ENCODE measurements at places on chromosomes 16 and 17.
A peak's percentile ranks its signal among the peaks of the same experiment; 100 is the strongest.

GRCh38 chr17:41178341-41178740, 320 bp upstream of the KRTAP4-2 start:
- no peak for DNase-seq

DNA sequence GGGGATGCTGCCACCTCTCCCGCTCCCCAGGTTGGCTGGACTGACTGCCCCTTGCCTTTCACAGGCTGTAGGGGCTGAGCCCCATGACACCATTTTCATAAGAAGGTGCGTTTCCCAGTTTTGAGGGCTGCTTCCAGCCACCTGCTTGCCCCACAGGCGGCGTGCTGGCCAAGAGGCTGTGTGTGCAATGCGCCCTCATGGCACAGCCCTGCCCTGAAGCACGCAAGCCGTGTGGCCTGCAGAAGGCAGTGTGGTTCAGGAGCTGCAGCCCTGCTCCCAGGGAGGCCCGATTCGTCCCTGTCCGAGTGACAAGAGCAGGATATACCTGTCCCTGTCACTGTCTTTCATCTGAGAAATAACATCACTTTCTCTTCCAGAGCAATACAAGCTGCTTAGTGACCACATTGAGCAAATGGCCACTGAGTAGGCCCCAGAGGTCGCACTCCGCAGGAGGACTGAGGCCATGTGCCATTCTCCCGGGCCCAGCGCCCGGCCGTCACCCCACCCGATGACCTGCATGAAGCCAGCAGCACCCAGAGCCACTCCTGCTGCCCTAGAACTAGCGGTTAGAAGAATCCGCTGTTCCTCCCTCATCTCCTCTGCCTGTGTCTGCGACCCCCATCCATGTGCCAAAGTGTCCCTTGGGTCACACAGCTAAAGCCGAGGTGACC, 24.2 kb downstream of the CIBAR2 start:
- DNase-seq: no peak

DNA sequence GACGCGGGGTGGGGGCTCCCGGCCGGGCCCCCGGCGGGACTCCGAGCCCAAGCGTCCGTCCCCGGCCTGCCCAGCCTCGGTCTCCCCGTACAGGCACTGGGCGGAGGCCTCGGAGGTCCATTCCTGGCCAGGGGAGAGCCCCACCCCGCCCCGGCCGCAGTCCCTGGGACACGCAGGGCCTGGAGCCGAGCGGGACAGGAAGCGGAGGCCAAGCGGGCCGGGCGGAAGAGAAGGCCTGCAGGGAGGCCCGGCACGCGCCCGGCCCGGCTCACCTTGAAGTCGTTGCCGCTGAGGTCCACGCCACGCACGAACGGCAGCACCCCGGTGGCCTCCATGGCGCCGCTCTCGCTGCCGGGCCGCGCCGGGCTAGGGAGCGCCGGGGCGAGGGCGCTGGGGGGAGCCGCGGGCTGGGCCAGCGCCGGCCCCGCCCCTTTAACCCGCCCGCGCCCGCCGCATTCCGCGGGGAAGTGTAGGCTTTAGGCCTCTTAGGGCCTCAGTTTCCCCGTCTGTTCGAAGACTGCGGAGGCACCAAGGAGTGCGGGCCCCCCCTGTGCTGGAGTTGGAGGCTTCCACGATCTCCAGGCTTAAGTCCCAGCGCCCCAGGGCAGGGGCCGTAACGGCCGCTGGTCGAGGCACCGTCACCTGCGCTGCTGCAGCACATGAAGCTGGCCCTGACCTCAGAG, at the start of gene FLII:
Gene FLII (minus strand): TSS at position 383 of the 683 bp plus-strand sequence. CDS start 48 bp downstream, at position 335.
- no peak for DNase-seq

DNA sequence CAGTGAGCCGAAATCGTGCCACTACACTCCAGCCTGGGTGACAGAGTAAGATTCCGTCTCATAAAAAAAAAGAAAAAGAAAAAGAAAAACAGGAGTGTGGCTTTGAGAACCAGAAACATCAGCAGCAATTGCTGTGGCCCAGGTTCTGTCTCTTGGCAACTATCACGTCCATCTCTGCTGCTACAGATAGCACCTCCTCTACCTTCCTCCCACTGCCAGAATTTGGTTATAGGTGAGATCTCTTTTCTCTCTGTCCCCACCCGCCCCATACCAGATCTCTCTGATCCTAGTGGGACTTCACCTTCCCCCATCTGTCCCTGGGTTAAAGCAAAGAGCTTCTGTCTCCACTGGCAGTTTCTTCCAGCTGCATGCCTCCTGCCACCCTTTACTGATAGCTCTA, 3.1 kb downstream of the TLCD2 start:
- DNase-seq: no peak

GRCh38 chr16:27779641-27780164, 229.8 kb downstream of the KATNIP start:
- no peak for DNase-seq

DNA sequence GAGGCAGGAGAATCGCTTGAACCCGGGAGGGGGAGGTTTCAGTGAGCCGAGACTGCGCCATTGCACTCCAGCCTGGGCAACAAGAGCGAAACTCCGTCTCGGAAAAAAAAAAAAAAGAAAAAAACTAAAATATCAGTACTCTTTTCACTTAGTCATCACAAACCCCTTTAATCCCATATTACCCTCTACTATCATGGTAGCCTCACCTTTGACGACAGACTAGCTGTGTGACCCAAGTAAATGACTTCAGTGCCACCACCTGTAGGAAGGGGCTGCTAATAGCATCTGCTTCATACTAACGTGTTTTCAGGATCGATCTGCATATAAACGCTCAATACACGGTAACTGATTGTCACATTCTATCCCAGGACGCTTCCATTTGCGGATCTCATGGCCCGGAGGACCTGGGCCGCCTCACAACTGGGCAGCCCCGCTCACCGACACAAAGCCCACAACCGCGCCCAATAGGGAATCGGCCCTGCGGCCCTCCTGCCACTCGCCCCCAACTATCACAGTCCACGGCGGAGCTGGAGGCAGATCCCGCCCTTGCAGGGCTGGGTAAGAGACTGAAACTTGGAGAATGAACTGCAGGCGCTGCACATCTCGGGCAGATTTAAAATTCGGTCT, 1.1 kb upstream of the ZNF263 start:
- DNase-seq: peak; percentile 76

GRCh38 chr17:81380131-81380530, 15.1 kb upstream of the BAHCC1 start:
- DNase-seq: no peak

- no peak for DNase-seq
Measured at GRCh38 chr16:28511031-28511430, 4.4 kb upstream of the IL27 start.

DNA sequence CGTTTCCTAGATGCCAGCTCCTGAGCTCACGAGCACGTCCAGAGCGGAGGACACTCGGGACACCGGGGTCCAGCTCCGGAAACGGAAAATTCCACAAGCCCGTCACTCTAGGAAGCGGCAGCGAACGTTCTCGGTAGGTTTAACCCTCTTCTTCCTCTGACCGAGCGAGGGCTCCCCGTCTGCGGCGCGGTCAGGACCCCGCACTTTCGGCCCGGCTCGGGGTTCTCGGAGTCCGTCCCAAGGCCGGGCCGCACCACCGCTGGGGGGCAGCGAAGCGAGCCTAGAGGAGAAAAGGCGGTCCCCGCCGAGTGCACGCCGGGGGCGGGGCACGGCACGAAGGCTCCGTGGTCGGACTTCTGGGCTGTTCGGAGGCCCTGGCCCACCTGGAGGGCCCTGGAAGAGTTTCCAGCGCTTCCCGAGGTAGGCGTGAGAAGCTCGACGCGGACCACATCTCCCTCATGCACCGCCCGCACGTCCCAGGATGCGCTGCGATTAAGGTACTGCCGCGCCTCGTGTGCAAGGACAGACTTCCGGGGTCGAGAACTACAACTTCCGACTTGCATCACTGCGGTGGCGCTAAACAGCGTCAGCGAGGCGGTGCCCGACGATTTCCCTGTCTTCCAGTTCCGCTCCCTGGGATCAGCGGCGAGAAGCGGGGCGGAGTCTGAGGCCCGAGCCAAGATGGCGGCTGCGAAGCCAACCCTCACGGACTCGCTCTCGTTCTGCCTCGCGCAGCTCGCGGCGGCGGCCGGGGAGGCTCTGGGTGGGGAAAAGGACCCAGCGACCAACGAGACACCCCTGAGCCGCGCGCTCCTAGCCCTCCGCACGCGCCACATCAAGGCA, at the start of gene ARMC5:
Gene ARMC5 (plus strand): TSS at position 658 of the 843 bp plus-strand sequence. CDS start 24 bp downstream, at position 682.
- peak; percentile 98 for DNase-seq

DNA sequence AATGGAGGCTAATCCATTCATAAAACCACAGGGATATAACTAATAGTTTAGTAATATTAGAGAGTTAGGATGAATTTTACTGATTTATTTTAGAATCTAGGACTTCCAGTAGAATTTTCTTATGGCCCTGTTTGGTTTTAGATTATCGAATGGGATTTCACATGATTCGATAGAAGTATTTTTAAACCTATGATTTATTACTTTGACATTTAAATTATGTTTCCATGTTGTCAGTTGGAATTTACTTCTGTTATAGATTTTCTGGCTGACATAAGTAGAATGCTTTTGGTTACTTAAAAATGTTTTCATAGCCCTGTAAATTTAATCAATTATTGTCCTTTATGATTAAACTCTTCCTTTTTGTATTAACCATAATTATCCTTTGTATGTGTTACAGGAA, 158.8 kb downstream of the CHD9 start:
- no peak for DNase-seq

DNA sequence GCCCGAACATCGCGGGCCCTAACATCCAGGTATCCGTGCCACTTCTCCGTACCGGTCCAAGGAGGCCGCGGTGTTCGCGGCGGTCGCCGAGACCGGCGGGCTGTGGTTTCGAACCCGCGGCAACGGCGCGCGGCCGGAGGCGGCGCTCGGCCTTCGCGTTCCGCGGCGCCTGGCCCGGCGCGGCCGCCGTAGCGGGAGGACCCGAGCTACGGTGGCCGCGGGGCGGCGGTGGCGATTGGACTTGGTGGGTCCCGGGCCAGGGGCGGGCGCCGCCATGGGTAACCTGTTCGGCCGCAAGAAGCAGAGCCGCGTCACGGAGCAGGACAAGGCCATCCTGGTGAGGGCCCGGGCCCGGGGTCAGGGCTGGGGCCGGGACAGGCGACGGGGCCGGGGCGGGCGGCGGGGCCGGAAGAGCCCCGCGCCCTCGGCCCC, at the start of gene CHMP6:
Gene CHMP6 (plus strand): TSS at position 197 of the 432 bp plus-strand sequence. CDS start 78 bp downstream, at position 275.
- DNase-seq: peak; percentile 80

GRCh38 chr17:15414532-15415306, 52.7 kb downstream of the CDRT4 start:
- DNase-seq: no peak

- DNase-seq: no peak
Measured at GRCh38 chr16:78815713-78816112, 716.3 kb downstream of the WWOX start.

- no peak for DNase-seq
Measured at GRCh38 chr16:13435415-13435814, 484.5 kb upstream of the ERCC4 start.

DNA sequence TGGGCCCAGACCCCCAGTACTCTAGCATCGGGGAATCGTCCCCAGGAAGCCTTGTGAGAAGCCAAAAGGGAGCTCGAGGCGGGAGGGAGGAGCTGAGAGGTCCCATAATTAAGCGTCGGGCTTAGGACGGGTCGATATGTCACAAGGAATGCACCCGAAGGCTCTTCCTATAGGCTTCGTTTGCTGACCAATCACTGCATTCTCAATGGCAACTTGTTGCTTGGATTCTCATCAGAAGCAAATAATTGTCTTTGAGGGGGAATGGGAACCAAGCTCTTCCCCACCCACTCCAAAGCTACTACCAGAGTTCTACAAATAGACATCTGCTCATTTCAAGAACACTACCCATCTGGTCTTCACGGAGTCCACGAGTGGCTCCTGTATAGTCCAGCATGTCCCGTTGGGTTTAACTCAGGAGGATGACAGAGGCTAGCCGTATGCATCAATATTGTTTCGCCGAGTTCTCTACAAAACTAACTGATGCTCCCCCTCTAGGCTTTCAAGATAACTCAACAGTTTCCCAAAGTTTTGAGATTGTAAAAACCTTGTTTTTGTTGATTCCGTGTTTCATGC, 628 bp upstream of the BLMH start:
- no peak for DNase-seq

- no peak for DNase-seq
Measured at GRCh38 chr16:1787322-1788094, 4.7 kb downstream of the NUBP2 start.

GRCh38 chr17:50169881-50170459, 4.2 kb downstream of the SGCA start:
- no peak for DNase-seq

DNA sequence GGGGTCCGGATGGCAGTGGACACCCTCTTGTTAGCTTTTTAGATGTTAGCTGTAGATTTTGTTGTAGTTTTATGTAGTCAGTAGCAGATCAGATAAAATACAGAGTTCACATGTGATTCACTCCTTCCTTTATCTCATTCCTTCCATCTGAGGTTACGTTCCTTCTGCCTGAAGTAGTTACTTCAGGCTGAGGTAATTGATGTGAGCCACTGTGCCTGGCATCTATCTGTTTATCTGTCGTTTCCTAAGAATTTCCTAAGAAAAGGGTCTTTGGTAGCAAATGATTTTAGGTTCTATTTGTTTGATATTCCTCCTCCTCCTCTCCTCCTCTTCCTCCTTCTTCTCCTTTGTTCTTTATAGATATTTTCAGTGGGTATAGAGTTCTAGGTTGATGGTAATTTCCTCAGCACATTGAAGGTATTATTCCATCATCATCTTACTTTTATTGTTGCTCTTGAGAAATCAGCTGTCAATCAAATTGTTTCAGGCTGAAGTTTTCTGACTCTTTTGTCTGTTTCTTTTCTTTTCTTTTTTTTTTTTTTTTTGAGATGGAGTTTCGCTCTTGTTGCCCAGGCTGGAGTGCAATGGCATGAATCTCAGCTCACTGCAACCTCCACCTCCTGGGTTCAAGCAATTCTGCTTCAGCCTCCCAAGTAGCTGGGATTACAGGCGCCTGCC, 29.6 kb upstream of the FBXO47 start:
- no peak for DNase-seq

GRCh38 chr17:38434178-38434665, 6.0 kb downstream of the ARHGAP23 start:
- no peak for DNase-seq

- no peak for DNase-seq
Measured at GRCh38 chr16:72939247-72939646, 108.7 kb downstream of the ZFHX3 start.

DNA sequence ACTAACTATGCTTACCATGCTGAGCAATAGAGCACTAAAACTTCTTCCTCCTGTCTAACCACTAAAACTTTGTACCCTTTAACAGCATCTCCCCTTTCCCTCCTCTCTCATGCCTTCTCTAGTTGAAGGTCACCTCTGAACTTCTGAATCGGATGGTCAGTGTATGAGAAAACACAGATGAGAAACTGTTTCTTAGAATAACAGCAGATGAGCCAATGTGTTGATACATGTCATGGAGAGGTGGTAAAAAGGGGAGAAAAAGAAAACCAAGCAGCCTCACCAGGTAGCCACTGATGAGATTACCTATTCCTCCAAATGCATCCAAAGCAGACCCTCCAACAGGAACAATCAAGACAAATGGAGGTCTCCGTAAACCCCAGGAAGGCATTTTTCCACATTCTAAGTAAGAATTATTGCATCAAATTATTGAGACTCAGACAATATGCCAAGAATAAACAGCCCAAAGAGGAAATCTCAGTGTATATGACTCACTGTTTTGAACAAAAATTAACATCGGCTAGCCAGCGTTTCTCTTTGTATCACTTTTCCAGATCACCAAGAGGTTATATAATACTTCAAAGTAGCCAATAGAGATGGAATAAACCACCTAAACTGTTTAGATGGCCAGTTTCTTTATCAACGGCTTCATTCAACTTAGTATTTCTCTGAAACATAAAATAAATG, 793.3 kb upstream of the SOX9 start:
- no peak for DNase-seq

GRCh38 chr16:70421014-70421413, 17.9 kb downstream of the ST3GAL2 start:
- no peak for DNase-seq
